ENCODE measurements at places on chromosomes 4 and X.

DNA sequence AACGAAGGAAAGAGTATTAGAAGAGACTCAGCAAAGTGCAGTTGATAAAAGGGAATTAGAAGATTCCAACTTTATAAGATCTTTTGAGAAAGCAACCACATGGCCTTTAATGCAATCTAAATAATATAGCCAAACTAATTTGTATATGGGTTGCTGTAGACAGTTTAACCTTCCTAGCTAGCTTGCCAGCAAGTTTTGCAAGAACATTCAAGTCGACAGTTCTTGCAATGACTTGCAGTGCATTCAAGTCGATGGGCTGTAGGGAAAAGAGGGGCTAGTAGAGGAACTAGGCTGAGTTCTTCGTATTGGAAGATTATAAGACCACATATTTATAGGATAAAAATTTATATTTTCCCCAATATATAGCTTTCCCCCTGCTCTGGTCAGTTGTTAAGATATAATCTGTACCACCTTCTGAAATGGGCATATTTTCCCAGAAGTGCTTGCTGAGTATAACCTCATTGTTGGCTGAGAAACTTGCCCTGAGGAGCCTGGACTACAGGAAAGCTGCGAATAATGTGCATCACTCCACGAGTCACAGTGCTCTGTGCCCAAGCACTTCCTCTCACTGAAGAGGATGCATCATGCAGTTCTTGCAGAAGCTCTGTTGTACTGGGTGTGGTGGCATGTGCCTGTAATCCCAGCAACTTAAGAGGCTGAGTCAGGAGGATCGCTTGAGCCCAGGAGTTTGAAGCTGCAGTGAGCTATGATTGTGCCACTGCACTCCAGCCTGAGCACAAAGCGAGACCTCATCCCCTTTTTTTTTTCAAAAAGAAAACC, 56.7 kb downstream of the DOCK11 start:
- DNase-seq = no peak

GRCh38 chrX:46588263-46588662, 14.7 kb downstream of the CHST7 start:
- DNase-seq = no peak

GRCh38 chr4:155599085-155599484, 67.6 kb upstream of the GUCY1A1 start:
- DNase-seq = no peak

DNA sequence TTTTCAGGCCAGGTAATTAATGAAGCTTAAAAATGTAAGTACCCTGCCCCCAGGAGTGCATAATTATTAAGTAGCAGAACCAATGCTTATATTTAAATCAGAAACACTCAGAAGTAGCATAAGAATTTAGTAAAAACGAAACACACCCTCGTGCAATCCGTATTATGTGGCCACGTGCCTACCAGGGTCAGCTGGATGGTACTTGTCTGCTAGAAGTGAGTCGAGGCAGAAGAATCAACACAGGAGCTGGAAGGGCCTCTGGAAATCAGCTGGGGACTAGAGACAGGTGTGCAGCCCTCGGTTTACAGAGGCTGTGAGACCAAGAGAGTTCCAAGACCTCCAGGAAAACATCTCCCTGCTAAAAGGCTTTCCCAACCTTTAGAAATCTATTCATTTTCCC, 559 bp upstream of the FAM47E start:
- DNase-seq = no peak

- DNase-seq = no peak
Observed at GRCh38 chr4:32030406-32030805, 1310.2 kb downstream of the PCDH7 start.

DNA sequence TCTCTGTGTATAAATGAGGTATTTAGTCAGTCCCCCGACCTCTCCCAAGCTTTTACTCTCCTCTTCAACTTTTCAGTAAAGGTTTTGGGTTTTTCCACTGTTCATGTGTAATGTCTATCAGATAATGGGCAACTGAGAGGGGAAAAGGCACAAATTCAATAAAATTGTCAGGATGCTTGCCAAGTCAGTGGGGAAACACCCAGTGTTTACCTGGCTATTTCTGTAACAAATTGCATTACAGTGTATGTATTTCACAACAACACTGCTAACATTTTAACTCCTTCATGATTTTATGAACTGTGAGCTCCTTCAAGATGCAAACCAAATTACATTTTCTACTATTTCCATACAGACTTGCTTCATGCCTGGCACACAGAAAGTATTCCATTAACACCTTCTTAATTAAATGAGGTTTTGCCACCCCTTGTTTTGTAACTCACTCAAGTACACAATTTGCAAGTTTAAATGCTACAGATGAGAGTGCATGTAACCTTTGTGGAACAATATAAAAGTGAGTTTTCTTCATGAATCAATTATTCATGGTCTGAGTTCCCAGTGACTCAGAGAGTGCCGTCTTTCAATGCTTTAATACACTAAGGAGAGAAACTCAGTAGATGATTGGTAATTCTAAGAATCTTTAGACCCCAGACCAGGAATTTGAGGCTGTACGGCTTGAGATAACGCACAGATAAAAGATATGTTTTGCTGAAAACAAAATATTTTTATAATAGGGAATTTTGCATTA, 149.8 kb upstream of the TLL1 start:
- DNase-seq = no peak

DNA sequence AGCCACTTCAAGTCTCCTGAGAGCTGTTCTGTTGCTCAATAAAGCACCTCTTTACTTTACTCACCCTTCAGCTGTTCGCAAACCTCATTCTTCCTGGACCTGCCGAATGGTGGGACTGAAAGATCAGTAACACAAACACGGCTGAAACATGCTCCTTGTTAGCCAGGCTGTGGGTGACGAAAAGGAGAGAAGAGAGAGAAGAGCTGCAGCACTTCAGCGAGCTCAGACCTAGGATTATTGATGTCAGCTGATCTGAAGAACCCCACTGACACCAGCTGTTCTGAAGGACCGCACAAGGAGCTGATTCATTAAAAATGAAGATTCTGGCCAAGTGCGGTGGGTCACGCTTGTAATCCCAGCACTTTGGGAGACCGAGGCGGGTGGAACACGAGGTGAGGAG, 2020.0 kb upstream of the ADGRL3 start:
- DNase-seq = no peak

GRCh38 chr4:159010563-159011260, 92.2 kb upstream of the RAPGEF2 start:
- DNase-seq = peak; percentile 90

- DNase-seq = no peak
Observed at GRCh38 chrX:112672788-112673560, 6.8 kb downstream of the LHFPL1 start.
